ENCODE measurements at places on chromosomes 16 and 17. TPM values are rescaled to one million over a fixed set of nuclear protein-coding genes. Genes with fewer than 3 reads are reported as not detected.

DNA sequence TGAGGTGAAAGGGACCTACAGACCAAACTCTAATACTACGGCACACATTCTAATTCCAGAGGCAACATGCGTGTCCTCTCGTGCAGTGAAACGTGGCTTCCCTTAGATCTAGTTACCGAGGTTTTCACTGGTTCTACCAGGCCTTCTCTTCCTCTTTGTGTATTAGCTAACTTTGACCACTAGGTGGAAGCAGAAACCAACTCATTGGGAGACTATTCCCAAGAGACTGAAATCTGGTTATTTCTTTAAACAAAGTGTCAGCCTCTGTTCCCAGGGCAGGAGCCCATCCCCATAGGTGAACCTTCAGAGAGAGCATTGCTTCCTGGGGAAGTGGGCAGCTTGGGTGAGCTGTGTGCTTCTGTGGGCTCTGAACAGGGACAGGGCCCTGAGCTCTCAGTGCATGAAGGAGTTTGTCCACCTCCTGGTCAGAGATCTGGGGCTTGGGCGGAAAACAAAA lies 19.7 kb upstream of the RCVRN start:
- no peak for DNase-seq

- peak; percentile 23 for DNase-seq
Observed at GRCh38 chr16:1790261-1790610, 3.3 kb downstream of the IGFALS start.

DNA sequence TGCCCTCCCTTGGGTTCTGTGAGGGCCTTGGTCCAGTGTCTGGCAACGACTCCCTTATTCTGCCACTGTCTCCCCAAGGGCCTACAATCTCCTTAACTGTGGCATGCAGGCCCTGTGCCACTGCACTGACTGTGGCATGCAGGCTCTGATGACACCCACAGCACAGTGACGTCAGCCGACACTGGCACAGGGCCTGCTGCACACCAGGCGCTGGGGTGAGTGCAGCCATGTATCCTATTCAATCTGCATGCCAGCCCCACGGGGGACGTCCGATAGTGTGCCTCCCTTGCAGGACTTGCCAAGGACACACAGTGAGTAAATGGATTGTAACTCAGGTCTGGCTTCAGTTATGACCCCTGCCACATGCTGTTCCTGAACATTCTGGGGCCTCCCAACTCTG lies 39.8 kb upstream of the RASD1 start:
- DNase-seq: peak; percentile 47

The TBC1D3H gene
- not detected for total RNA-seq

The GINS2 gene
- 5.1 TPM for total RNA-seq

- no peak for DNase-seq
Observed at GRCh38 chr17:72572604-72573491, 452.0 kb downstream of the SOX9 start.

- no peak for DNase-seq
Observed at GRCh38 chr17:27873746-27874145, 19.4 kb downstream of the LYRM9 start.

DNA sequence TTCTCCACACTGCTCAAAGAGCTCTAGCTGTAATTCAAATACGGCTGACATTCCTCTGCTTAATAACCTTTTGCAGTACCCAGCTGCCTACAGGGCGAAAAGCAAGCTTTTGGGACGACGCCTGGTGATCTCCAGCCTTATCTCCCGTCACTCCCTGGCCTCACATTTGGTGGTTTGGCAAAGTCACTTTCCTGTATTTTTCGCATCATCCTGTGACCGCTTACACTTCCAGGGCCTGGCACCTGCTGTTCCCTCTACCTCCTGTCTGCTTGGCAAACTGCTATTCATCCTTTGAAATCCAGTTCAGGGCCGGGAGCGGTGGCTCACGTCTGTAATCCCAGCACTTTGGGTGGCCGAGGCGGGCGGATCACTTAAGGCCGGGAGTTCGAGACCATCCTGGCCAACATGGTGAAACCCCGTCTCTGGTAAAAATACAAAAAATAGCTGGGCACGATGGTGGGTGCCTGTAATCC lies 2.7 kb upstream of the BHLHA9 start:
- DNase-seq: no peak

GRCh38 chr17:63275971-63276745 lies 169.9 kb downstream of the CYB561 start:
- no peak for DNase-seq

DNA sequence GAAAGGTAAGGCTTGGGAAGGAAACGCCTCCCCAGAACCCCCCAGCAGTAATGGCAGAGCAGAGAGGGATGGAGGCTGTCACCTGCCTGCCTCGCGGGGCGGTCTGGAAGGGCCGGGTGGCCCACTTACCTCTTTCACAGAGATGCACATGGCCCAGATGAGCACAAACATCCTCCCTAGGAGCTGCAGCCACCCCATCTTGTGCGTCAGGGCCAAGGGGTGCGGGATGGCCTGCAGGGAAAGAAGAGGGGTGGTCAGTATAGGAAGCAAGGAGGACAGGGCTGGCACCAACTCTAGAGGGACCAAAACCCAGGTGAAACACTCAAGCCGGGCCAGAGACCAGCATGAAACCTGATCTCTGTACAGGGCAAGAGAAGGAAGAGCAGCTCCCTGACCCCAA lies 29.7 kb downstream of the TRPV3 start:
- no peak for DNase-seq

DNA sequence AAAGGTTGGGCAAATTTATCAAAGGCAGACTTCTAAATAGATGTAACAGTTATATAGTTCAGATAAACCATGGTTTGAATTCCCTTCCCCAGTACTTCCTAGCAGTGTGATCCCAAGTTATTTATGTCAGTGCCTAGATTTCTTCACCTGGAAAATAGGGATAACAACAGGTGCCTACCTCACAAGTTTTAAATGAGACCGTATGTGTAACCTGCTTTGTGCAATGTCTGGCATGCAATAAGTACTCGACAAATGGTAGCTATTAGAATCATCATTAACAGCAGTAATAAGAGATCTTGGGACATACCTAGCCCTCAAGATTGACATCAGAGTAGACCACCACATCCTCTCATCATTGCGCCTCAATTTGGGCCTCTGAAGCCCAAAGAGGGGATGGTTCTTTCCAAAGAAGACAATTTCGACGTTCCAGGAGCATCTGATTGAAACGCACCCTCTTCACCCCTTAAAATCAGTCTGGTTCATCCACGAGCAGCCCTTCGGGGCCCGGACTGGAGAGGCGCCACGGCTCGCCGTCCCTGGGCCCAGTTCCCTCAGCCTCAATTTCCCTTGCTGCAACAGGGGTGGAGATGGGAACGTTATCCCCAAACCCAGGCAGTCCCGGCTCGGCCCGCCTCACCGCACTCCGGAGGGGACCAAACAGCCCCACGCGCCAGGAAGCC lies 541 bp downstream of the ACACA start:
- no peak for DNase-seq

DNA sequence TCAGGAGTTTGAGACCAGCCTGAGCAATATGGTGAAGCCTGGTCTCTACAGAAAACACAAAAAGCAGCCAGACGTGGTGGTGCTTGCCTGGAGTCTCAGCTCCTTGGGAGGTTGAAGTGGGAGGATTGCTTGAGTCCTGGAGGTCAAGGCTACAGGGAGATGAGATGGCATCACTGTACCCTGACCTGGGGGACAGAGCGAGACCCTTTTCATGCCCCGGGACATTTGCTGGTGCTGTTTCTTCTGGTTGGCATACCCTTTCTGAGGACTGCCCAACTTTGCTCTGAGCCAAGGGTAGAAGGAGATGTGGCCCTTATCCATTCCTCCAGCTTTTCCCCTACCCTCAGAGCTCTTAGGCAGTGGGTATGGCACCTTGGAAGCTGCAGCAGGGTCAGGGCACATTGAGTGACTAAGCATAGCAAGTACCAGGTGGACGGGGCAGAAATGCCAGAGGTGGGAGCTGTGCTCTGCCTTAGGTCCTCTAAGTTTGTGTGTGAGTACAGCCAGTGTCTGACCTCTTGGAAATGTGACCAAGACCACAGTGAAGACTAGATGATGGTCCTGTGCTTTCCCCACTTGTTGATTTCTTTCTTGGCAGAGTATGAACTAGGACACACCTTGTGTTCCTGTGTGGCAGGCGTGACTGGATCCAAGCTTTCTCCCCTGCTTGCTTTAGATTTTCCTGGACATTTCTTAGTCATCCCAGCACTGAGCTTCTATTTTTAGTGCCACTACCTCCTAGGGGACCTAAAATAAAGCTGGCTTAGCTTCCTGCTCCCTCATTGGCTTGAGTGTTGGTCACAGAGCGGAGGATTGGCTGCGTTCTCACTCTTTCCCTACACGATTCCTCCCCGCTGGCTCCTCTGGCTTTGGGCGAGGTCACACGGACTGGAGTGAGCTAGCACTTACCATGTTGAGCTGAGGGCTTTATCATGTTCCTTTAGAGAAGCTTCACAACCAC lies 9.9 kb upstream of the EDC4 start:
- no peak for DNase-seq

GRCh38 chr17:41340934-41341861 lies 9.4 kb downstream of the KRT33A start:
- no peak for DNase-seq

GRCh38 chr17:28716740-28717577 lies 709 bp downstream of the RAB34 start:
- peak; percentile 39 for DNase-seq

DNA sequence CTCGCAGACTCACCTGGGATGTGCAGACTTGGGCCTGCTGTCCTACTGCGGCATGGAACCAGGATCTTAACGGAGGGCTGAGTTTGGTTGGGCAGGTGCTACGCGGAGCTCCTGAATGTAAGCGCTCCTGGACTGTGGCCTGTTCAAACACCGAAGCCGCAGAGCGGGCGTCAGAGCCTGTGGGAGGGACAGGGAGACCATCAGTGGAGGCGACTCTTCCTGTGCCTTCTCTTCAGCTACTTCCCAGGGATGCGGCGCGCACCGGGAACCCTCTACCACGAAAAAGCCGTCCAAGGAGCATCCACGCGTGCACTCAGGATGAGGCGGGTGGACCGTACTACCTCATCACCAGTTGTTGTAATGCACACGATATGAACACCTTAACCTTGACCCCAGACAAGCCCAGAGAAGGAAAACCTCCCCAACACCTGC lies 2.0 kb downstream of the USP36 start:
- peak; percentile 51 for DNase-seq

DNA sequence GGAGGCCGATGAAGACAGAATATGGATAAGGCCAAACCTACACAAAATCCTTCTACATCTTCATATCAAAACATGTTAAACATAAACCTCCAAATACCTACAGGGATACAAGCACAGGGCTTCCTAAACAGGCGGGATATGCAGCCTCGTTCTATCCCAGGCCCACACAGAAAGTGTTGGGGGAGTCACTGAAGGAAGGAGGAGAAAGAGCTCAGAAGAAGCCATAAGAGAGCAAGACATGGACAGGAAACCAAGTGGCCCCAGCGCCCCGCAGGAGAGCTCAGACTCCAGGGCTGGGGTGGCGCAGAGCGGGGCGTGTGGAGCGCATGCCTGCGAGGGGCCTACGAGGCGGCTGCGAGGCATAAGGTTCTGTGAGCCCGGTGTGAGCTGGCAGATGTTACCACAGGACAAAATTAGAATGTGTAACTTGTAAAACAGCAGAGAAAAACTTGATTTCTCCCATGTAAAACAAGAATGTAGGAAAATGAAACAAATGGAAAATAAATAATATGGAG lies 11.0 kb upstream of the FASN start:
- DNase-seq: no peak

DNA sequence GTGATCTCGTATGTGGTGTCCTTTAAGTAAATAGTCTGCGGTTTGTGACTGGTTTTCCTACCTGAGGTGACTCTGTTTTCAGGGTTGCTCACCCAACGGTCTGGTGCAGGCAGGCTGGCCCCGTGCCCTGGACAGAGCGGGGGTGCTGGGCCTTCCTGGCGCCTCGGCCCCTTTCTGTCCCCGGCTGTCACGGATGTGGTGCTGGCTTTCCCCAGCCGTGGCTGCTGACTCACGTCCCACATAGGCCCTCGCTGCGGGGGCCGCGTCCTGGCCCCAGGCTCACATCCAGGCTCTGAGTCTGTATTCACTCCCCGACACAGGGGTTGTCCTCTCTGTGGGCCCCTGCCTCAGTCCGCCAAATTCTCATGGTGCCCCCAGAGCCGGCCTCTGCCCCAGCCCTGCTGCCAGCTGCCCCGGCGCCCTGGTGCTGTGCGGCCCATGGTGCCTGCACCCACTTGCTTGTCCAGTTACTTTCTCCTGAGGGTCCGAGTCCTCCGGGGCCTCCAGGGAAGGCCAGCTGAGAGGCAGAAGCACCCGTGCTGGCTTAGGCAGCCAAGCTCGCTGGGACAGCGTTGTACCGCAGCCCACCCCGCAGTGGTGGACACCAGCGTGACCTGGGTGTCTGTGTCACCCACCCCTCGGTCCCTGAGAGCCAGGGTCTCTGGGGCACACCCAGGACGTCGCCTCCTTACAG lies 5.9 kb downstream of the CHMP6 start:
- no peak for DNase-seq

DNA sequence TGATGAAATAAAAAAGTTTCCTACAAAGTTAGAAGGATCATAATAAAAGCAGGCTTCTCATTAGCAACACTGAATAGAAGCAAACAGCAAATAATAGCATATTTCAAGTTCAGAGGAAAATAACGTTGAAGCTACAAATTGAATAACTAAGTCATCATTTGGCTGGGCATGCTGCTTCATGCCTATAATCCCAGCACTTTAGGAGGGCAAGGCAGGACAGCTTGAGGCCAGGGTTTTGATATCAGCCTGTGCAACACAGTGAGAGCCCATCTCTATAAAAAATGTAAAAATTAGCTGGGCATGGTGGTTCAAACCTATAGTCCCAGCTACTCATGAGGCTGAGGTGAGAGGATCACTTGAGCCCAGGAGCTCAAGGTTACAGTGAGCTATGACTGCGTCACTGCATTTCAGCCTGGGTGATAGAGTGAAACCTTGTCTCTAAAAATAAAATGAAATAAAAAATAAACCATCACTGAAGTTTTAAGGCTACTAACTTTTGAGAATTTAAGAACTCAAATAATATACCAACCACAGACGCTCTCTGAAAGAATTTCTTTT lies 25.5 kb downstream of the NCOR1 start:
- DNase-seq: no peak

The ZDHHC1 gene
- 12.5 TPM for total RNA-seq

GRCh38 chr16:65938083-65938482 lies 428.4 kb upstream of the CDH5 start:
- DNase-seq: no peak

- DNase-seq: no peak
Observed at GRCh38 chr16:927931-928330, 42.9 kb downstream of the LMF1 start.

GRCh38 chr16:79469999-79470398 lies 130.5 kb downstream of the MAF start:
- no peak for DNase-seq

GRCh38 chr17:73096866-73097265 lies 4.4 kb upstream of the SLC39A11 start:
- no peak for DNase-seq

The TBX4 gene
- total RNA-seq: not detected
